ENCODE measurements at places on chromosomes 13 and 19.

DNA sequence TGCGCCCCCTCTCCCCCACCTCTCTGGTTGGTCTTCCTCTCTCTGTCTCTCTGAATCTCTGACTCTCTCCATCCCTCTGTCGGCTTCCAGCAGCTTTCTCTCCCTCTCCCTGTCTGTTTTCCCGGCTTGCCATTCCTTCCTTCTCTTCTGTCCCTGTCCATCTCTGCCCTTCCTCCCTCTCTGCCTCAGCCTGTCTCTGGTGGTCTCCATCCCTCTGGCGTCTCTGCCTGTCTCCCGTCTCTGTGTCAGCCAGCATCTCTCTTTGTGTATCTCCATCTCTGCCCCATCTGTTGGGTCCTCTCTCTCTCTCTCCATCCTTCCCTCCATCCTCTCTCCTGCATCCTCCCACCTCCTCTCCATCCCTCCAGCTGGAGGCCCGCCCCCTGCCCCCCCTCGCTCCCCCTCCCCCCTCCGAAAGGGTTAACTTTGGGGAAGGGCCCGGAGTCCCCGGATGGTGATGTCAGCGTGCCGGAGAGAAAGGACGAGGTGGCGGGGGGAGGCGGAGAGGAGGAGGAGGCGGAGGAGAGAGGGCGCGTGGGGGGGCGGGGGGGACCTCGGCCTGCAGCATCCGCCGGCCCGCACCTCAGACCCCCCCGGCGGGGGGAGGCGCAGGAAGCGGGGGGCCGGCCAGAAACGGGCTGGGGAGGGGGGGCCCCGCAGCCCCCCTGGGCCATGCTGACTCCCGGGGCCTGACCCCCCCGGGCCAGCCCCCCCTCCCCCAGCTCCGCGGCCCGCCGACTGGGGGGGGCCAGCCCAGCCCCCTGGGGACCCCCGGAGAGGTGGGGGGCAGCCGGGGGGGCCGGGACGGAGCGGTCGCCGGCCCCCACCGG is at the start of gene BRSK1:
Gene BRSK1, plus strand, starts transcription at position 450 of the 830 bp plus-strand sequence. CDS start 446 bp downstream, outside the sequence.
- no peak for DNase-seq

DNA sequence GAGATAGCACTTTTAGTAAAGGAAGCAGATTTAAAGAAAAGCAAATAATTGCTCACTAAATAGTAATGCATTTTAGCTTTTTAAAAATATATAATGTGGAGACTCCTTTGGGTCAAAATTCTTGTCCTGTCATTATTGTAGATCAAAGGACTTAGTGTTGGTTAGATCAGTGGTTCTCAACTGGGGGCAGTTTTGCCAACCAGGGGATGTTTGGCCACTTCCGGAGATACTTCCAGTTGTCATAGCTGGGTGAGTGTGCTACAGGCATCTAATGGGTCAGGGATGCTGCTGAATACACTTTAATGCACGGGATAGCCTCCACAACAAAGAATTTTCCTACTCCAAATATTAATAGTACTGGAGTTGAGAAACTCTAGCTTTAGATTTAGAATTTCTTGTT is 126.8 kb downstream of the LMO7 start:
- DNase-seq = no peak

- DNase-seq = no peak
Observed at GRCh38 chr13:72698164-72698563, 29.3 kb downstream of the MZT1 start.

DNA sequence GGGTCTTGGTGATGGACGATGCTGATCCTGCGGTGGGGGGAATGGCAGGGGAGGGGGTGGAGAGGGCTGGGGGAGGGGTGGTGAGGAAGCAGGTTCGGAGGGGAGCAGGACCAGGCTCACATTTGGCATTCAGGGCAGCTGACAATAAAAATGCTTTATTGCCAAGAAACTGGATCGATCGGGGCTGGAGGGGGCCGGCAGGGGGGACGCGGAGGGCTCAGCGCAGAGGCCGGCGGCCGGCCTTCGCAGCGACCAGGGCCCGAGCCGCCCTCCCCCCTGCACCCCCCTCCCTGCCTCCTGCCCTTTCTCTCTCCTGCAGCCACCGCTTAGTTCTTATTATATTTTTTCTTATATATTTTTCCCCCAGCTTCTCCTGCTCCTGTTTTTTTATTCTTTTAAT is 18.1 kb upstream of the POU2F2 start:
- DNase-seq = no peak

- DNase-seq = no peak
Observed at GRCh38 chr13:34941835-34942731, at the start of gene NBEA. Gene NBEA, plus strand, starts transcription at chr13:34942270. Its CDS starts 551 bp downstream, at chr13:34942821.

- DNase-seq = no peak
Observed at GRCh38 chr13:104111031-104111430, 1044.8 kb upstream of the SLC10A2 start.

- peak; percentile 26 for DNase-seq
Observed at GRCh38 chr13:27374650-27375049, 49.8 kb upstream of the GTF3A start.

GRCh38 chr13:44414716-44415115 is 41.1 kb downstream of the SERP2 start:
- no peak for DNase-seq

GRCh38 chr19:2627319-2627829 is 75.1 kb downstream of the GNG7 start:
- DNase-seq = no peak

DNA sequence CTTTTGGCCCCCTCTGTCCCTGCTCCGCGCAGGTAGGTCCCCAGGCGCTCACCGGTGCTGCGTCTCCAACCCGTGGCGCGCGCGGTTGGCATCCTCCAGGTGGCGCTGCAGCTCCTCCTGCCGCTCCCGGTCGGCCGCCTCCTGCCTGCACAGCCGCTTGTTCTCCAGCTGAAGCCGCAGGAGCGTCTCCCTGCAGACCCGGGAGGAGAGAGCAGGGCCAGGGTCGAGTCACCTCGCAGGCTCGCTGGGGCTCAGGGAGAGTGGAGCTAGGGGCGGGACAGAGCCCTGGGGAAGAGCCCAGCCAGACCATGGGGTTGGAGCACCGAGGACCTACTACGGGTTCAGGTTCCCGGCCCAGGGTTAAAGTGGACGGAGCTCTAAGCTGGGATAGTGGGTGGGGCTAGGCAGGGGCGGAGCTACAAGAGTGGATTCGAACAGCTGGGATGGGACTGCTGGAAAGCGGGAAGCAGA is 9.3 kb downstream of the HOOK2 start:
- DNase-seq = no peak

- no peak for DNase-seq
Observed at GRCh38 chr13:91601273-91601672, 202.9 kb downstream of the GPC5 start.

GRCh38 chr19:54518844-54519243 is 16.2 kb downstream of the LAIR2 start:
- DNase-seq = no peak

GRCh38 chr13:91369441-91369831 is 21.9 kb downstream of the MIR17HG start:
- DNase-seq = no peak

- DNase-seq = no peak
Observed at GRCh38 chr19:49843265-49843664, 7.7 kb upstream of the PTOV1 start.

GRCh38 chr13:114119196-114119595 is 13.2 kb downstream of the RASA3 start:
- no peak for DNase-seq

DNA sequence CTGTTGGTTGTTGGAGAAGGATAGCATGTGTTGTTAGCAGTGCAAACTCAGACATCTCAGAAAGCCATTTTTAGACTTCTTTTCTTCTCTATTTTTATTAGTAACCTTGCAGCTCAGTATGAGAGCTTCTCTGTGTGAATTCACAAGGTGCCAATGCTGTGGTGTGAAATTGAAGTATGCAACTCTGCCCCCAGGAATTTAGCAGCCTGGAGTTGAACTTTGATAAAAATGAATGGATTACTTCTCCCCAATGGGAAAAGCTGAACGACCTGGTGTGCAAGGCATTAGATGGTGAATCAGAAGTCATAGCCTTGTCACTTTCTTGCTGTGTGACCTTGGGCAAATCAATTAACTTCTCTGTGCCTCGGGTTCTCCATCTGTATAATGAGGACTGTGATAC is 512.3 kb upstream of the PCDH9 start:
- DNase-seq = no peak

DNA sequence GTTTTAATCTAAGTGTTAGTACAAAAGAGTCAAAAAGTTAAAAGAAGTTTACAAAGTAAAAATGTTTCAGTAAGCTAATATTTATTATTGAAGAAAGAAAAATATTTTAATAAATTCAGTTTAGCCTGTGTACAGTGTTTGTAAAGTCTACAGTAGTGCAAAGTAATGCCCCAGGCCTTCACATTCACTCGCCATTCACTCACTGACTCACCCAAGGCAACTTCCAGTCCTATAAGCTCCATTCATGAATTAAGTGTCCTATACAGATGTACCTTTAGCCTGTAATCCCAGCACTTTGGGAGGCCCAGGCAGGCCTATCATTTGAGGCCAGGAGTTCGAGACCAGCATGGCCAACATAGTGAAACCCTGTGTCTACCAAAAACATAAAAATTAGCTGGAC is 24.1 kb upstream of the AKAP11 start:
- DNase-seq = no peak

GRCh38 chr13:91346062-91346461 is 1.4 kb upstream of the MIR17HG start:
- no peak for DNase-seq

DNA sequence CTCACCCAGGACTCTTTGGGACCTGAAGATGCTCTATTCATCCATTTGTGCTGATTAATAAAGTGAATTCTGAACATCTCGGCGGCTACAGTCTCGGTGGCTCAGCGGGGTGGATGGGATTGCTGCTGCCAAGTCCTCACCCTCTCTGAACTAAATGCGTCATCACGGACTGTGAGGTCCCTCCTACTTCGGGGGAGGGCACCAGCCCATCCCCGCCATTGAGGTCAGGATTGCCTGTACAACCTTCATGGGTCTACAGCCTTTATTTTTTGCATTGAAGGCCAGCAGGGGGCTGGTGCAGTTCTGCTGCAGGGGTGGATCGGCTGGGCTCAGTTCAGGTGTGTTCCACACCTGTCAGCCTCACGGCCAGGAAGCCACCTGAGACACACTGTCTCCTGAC is 181.8 kb downstream of the COL4A1 start:
- no peak for DNase-seq

DNA sequence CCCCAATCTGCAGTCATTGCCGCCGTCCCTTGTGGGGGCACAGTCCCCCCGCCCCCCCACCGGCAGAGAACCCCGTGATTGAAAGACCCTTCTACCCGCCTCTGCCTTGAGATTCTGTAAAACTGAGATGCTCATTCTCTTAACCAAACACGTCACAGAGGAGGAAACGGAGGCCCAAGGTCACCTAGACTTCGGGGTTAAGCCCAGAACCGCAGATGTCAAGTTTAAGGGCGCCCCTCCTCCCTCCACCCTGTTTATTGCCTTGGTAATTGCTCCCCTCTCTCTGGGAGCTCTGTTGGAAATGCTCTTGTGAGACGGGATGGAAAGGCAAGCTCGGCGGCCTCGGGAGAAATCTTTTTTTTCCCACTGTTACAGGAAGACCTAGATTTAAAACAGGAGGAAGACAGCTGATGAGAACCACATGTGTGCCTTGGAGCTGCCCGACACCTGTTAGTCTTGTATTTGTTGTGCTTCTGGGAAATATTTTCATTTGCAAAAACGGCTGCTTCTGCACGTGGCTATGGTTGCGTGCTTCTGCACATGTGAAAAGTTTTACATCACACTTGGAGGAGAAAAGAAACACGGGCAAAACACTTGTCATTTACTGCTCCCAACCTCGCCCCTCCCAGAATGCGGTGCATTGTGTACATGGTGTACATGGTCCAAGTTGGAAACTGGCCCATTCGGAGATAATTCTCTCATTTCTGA is 1.1 kb upstream of the MED26 start:
- DNase-seq = no peak

- DNase-seq = no peak
Observed at GRCh38 chr13:78137404-78138142, 218.9 kb upstream of the EDNRB start.

DNA sequence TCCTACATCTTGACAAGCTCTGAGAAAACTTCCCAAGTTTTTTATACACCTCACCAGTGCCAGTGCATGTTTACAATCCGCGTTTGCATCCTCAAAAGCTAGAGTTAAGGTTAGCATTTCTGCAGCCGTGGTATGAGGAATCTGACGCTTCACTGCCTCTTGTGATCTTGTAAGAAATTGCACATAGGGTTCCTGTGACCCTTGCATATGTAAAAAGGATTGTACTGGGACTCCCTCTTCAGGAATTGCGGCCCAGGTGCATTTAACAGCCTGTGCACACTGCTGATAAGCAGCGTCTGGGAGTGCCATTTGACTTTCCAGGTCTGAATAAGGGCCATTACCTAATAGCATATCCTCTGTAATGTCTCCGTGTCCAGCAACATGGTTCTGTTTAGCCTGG is 15.3 kb downstream of the FPR3 start:
- no peak for DNase-seq

GRCh38 chr13:101481421-101481820 is 28.9 kb downstream of the ITGBL1 start:
- DNase-seq = no peak

GRCh38 chr19:31364963-31365362 is 15.7 kb upstream of the TSHZ3 start:
- no peak for DNase-seq

DNA sequence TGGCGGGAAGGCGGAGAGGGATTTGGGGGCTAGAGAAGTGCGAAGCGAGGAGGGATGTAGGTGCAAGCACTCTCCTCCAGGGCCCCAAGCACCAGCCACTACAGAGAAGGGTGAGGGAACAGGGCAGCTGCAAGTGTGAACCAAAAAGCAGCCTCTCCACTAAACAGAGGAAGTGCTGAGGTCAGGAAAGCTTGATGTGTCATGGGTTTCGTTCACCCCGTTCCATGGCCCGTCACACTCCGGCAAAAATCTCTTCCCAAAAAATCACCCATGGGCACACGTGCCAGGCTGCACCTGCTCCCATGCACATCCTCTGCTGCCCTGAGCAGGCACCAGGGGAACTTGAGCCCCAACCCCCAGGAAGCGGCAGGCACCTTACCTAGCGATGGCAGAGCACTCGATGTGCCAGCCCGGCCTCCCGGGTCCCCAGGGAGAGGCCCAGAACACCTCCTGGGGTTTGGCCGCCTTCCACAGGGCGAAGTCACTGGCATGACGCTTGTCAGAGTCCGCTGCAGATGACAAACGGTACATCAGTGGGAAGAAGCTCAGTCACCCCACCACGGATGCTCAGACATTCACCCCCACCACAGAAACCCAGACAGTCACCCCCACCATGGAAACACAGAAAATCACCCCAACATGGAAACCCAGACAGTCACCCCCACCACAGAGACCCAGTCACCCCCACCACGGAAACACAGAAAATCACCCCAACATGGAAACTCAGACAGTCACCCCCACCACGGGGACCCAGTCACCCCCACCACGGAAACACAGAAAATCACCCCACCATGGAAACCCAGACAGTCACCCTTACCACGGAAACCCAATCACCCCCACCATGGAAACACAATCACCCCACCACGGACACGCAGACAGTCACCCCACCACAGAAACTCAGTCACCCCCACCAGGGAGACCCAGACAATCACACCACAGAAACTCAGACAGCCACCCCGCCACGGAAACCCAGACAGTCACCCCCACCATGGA is 29.0 kb downstream of the CARS2 start:
- no peak for DNase-seq

DNA sequence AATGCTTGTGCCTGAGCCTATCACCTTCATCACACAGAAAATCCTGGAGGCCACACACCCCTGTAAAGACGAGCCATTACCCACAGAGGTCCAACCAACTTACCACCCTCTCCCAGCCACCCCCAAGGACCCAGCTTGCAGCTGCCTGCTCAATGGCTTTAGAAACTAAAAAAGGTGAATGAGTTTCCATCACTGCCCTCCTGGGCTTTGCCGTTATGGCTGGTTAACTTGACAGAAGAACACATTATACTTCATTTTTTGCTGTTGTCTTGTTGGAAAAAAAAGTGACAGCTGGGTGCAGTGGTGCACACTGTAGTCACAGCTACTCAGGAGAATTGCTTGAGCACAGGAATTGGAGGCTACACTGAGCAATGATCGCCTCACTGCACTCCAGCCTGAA is 17.4 kb upstream of the FEM1A start:
- DNase-seq = no peak
